ENCODE measurements at places on chromosomes 6 and 20. TPM values are rescaled to one million over a fixed set of nuclear protein-coding genes. Genes with fewer than 3 reads are reported as not detected.
A peak's percentile ranks its signal among the peaks of the same experiment; 100 is the strongest.

Gene CRYBG1
- total RNA-seq = 0.40 TPM

DNA sequence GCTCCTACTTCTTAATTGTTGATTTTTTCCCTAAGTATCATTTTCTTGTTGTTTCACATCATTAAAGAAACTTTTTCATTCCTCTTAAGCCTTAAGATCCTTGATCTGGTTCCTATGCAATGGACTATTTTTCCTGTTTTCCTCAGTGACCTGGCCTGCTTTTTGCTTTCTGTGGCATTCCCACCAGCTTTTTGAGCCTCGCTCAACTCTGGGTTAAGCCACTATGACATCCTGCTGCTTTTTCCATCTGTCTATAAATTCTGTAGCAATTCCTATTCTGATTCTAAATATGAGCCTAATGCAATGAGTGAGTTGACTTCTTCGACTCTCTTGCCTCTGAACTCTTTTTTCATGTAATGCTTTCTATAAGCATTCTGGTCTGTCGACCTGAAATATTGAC is 160.3 kb downstream of the GRM1 start:
- DNase-seq = no peak

GRCh38 chr6:1703091-1703855 is 93.6 kb downstream of the FOXC1 start:
- DNase-seq = no peak

DNA sequence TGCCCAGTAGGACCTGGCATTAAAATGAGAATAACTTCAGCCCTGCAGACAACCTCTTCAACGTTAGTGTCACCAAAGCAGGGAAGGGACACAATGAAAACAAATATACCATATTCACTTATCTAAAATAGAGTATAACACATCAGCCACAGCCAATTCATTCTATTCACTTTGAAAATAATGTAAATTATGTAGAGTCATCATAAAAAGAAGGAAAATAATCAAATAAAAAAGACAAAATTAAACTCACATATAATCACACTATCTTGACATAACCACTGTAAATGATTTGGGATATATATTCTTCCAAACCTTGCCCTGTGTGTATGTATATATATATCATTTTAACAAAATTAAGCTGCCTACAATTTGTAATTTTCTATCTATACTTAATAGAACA is 78.1 kb upstream of the HEY2 start:
- no peak for DNase-seq

Gene FAM83C
- total RNA-seq = not detected

Gene PRSS35
- total RNA-seq = 4.5 TPM

Gene CDH22
- 0.28 TPM for total RNA-seq

- DNase-seq = peak; percentile 66
Measured at GRCh38 chr20:63846128-63846771, 15.0 kb upstream of the ABHD16B start.

Gene EDN1
- 2.9 TPM for total RNA-seq

Gene NKX2-2
- not detected for total RNA-seq

DNA sequence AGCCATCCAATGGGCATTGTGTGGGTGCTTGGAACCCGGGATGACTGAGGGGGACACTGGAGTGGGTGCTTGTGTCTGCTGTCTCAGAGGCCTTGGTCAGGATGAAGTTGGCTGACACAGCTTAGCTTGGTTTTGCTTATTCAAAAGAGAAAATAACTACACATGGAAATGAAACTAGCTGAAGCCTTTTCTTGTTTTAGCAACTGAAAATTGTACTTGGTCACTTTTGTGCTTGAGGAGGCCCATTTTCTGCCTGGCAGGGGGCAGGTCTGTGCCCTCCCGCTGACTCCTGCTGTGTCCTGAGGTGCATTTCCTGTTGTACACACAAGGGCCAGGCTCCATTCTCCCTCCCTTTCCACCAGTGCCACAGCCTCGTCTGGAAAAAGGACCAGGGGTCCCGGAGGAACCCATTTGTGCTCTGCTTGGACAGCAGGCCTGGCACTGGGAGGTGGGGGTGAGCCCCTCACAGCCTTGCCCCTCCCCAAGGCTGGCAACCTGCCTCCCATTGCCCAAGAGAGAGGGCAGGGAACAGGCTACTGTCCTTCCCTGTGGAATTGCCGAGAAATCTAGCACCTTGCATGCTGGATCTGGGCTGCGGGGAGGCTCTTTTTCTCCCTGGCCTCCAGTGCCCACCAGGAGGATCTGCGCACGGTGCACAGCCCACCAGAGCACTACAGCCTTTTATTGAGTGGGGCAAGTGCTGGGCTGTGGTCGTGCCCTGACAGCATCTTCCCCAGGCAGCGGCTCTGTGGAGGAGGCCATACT is 49.4 kb downstream of the PYGB start:
- DNase-seq = no peak

DNA sequence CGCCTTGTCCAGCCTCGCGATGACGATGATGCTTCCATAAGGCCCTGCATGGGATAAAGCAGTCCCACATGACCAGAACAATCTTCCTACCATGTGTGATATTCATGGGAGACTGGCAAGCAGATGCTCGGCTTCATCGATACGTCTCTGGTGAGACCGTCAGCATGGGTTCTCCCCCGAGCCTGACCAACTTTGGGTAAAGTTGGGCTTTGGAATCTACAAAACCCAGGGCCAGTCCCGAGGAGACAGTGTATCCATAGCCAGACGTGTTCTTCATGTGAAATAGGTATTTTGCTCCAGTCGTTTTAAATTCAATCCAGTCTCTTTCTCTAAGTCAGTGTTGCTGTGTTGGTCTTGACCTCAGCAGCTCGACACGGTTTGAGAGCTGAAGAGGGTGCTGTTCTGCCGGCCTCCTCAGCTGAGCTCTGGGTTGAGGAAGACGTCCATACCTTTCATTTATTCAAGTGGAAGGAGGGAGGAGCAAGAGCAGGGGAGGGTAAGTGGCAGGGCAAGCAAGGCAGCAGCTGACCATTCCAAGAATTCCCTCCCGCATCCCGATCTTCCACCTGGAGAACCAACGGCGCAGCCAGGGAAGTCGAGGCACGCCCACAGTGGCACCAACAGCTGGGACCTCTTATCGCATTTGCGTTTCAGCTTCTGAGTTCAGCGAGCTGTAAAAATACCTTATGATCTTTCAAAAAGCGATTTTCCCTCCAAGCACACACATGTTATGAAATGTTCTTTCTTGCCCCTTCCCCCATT is 64.0 kb upstream of the THBS2 start:
- no peak for DNase-seq

Gene HMGN4
- total RNA-seq = 86.8 TPM

Gene IRF4
- 0.53 TPM for total RNA-seq

DNA sequence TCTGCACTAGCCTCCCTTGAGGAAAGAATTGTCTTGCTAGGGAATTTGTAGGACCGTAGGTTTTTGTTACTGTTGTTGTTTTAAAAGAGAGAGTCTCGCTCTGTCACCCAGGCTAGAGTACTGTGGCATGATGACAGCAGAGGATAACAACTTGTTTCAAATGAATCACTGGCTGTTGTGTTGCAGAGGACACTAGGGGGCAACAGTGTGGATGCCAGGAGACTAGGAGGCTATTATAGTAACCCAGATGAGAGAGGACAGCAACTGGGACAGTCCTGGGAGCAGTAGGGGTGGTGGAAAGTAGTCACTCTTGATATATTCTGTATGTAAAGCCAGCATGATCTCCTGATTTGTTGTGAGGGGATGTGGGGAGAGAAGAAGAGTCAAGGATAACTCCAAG is 41.8 kb upstream of the LAMA4 start:
- DNase-seq = peak; percentile 57

Gene LIN28B
- total RNA-seq = 165 TPM

Gene DBNDD2
- 10.2 TPM for total RNA-seq

Gene MUC22
- total RNA-seq = not detected

Gene TMC2
- total RNA-seq = not detected

Gene RBPJL
- not detected for total RNA-seq

GRCh38 chr6:27755768-27756167 is 156.4 kb downstream of the OR2B2 start:
- no peak for DNase-seq

DNA sequence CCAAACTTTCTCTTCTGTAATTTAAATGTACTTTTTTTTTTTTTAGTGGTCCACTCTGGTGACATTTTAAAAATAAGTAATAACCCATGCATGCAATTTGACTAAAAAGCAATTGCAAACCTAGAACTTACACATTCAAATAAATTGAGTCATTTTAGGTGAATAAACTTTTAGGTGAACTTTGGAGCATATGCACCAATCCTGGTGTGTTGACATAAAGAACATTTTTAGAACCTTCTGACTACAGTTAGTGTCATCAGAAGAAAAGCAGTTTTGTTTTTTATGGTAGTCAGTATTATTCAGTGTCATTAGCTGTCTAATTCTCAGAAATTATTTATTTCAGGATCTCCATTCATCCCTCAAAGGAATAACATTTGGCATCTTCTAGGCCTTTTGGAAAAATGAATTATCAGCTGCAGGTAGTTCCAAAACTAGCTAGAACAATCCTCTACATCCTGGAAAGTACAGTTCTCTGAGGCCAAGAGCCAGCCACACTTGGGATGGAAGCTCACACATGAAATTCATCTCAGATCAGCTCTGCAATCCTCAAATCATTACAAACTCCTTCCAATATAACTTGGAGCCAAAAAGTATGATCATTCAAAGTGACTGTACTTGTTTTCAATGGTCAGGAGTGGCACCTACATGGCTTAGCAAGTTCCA is 38.5 kb upstream of the SIM1 start:
- no peak for DNase-seq

DNA sequence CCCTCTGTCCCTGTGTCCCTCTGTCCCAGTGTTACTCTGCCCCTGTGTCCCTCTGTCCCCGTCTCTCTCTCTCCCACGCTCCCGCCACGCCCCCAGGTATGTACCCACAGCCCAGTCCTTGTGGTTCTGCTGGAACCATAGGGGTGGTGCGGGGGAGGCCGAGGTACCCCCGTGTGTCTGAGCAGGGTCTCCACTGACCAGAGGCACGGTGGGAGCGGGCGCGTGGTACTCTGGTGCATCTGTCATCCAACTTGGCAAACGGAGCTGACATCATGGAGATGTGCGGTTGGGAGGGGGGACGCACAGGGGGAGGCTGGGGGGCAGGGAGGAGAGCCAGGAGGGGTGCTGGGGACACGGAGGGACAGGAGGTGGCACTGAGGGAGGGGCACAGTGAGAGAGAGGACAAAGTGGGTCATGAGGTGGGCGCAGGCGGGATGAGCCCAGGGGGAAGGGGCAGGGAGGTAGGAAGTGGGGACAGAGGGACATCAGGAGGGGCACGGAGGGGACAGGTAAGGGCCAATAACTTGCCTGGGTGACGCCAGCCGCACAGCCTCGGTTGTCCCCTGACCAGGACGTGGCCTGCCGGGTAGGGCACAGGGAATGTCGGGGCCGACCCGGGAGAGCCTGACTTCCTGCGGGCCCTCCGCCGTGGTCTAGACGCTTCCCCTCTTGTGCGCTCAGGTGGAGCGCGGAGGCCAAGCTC is 163.6 kb upstream of the PDE10A start:
- DNase-seq = no peak

DNA sequence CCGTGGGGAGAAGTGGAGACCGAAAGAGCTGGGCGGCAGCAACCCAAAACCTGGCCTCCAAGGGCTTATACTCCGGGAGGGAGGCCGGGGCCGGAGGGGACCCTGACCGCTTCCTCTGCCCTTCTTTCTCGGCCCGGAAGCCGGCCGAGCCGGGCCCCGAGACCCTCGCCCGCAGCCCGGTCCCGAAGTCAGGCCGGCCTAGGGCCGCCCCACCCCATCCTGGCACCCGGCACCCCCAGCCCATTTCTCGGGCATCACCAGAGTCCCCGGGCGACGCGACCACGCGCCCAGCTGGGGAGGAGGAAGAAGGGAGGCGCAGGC is 572 bp upstream of the ZDHHC14 start:
- peak; percentile 46 for DNase-seq

- DNase-seq = no peak
Measured at GRCh38 chr6:150177952-150178520, 35.2 kb downstream of the PPP1R14C start.

Gene CLDN20
- not detected for total RNA-seq

DNA sequence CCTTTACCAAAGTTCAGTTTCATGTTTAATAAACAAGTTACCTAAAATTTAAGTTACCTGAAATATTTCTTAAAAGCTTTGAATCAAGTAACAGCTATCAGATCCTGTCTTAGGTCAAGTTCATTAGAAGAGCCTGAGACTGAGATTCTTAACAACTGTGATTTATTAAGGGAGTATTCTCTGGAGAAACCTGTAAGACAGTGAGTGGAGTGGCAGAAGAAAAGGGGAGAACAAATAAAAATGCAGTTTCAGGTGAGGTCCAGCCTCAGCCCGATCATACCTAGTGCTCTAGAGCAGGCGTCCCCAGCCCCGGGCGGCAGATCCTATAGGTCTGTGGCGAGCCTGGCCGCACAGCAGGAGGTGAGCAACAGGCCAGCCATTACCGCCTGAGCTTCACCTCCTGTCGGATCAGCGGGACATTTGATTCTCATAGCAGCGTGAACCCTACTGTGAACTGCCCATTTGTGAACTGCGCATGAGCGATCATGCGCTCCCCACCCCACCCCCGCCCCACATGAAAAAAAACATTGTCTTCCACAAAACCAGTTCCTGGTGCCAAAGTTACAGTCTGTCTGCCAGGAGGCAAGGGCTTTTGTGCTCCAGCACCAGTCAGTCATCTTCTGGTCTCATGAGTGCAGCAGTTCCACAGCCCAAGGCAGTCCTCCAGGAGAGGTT is 59.2 kb upstream of the ADGRB3 start:
- peak; percentile 63 for DNase-seq

Gene DLK2
- total RNA-seq = not detected

DNA sequence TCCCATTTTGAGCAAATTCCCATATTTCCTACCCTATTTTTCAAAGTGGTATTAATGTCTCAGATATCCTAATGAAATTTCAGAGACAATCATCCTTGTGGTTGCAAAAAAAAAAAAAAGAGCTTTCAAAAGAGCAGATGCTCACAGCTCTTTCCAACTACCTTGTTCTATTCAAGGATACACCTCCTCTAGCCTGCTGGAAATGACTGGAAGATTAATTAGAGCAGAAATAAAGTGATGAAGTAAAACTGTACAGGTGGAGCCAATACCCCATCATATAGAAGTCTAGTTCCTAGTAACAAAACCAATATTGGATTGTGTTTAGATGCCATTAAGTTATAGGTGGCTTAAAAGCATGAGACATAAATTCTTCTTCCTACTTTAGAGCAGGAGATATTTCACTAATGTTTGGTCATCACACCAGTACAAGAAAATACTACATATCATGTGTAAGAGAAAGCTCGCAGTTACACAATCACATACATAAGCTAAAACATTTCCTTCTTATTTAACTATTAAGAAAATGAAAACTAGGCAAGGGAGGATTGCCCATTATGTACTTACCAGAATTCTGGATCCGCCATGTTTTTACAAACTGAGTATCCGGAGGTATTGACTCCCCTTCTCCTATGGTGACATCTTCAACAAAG is 42.4 kb downstream of the ILRUN start:
- no peak for DNase-seq

GRCh38 chr20:8693709-8694108 is 375.2 kb upstream of the PLCB4 start:
- no peak for DNase-seq

GRCh38 chr6:147447835-147448611 is 60.5 kb upstream of the SAMD5 start:
- peak; percentile 60 for DNase-seq

- no peak for DNase-seq
Measured at GRCh38 chr6:145669627-145670034, 65.7 kb downstream of the EPM2A start.

GRCh38 chr20:37257988-37258387 is 3.6 kb downstream of the GHRH start:
- peak; percentile 58 for DNase-seq

- peak; percentile 61 for DNase-seq
Measured at GRCh38 chr20:32368925-32369324, 10.8 kb downstream of the ASXL1 start.

Gene MTHFD1L
- 26.3 TPM for total RNA-seq

- DNase-seq = no peak
Measured at GRCh38 chr6:40472353-40472752, 114.8 kb downstream of the LRFN2 start.

Gene CYP39A1
- total RNA-seq = 7.1 TPM

All from neural progenitor cell (in vitro differentiated cells).